ENCODE measurements at places on chromosomes 2 and 18.

- DNase-seq: no peak
Measured at GRCh38 chr2:46012618-46013240, 284.5 kb upstream of the EPAS1 start.

GRCh38 chr18:70160073-70160678, 45.3 kb downstream of the RTTN start:
- DNase-seq: no peak

- DNase-seq: no peak
Measured at GRCh38 chr2:174518395-174518794, 31.6 kb upstream of the GPR155 start.

GRCh38 chr2:159010963-159011362, 42.5 kb downstream of the TANC1 start:
- no peak for DNase-seq

DNA sequence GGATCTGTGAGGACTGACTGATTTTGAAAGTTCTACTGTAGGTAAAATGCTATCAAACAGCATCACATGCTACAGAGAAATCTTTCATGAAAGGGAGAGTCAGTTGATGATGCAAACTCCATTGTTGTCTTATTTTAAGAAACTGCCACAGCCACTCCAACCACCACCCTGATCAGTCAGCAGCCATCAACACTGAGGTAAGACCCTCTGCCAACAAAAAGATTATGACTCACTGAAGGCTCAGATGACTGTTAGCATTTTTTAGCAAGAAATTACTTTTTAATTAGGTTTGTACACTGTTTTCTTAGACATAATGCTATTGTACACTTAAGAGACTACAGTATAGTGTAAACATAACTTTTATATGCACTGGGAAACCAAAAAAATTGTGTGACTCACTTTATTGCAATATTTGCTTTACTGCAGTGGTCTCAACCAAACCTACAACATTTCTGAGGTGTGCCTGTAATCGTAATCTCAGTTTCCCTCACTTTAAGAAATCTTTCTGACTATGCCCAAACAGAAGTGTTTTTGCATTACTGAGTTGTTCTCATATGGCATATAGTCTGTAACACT, 42.8 kb downstream of the METTL8 start:
- no peak for DNase-seq

DNA sequence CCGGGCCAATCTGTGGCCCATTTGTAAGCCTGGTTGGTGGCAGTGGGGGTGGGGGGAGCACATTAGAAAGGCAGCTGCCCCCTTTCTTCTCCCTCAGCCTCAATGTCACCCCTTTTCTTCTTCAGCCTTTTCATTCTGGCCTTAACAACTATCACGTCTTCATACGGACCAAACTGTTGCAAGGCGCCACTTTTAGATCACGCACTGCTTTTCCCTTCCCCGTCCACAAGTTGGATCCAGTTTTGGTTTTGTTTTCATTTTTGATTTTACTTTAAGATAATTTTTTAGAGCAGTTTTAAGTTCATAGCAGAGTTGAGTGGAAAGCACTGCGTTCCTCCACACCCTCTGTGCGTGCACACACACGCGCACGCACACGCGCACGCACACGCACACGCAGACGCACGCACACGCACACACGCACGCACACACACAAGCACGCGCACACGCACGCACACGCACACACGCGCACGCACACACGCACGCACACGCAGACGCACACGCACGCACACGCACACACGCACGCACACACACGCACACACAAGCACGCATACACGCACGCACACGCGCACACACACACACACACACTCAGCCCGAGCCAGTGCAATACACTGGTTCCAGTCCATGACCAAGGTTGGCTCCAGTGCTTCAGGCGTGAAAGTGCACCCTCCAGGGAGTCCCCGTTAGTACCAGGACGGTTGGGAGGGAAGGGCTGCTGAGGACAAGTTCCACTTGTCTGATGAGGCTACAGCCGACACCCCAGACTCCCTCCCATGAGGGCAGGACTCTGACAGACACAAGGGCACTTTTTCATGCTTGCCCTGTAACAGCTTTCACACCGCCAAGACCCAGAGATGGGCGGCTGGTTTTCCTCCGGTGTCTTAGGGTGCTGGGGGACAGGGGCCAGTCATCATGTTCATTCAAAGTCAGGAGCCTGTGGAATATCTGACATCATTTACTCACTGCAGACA, 22.4 kb downstream of the FBLN7 start:
- DNase-seq: no peak

DNA sequence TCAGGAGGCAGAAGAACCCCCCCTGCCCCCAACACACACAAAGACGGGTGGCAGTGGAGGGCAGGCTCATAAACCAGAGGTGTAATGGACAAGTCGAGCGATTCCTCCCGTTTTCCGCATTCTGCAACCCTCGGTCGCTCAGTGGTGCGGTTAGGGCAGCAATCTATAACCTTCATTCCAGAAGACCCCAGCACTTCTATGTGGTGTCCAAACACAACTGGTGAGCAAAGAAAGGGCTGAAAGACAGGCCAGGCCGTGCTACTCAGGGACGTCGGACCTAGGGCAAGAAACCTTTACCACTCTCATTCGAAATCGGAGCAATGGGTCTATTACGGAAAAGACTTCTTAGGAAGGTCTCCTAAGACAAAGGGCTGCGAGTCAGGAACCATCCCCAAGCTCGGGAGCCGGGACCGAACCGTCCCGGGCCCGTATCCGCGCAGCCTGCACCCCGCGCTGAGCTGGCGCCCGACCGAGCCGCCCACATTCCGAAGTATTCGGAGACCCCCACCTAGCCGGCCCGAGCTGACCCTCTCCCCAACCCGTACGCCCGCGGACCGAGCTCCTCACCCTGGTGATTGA, 568 bp downstream of the ARL5A start:
- no peak for DNase-seq

GRCh38 chr2:48287976-48288375, 242.0 kb upstream of the STON1 start:
- no peak for DNase-seq

DNA sequence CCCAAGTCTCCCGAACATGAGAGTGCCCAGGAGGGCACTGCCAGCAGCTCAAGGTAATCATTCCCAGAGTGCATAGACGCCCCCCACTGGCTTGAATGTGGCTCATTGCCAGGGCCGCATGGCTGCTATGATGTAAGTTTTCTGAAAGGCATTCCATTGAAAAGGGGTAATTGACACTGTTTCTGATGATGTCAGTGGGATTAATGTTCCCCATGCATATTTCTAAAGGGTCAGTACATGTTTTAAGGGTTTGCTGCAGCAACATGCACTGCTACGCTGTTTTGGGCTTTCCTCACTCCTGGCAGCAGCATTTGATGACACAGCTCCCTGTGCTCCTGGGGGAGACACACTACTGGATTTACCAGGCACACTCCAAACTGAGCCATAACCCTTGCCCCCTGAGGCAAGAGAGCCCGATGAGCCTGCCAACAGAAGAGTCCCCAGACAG, 36.7 kb downstream of the KIAA2012 start:
- no peak for DNase-seq

- no peak for DNase-seq
Measured at GRCh38 chr18:50461251-50461650, 86.4 kb downstream of the SKA1 start.

DNA sequence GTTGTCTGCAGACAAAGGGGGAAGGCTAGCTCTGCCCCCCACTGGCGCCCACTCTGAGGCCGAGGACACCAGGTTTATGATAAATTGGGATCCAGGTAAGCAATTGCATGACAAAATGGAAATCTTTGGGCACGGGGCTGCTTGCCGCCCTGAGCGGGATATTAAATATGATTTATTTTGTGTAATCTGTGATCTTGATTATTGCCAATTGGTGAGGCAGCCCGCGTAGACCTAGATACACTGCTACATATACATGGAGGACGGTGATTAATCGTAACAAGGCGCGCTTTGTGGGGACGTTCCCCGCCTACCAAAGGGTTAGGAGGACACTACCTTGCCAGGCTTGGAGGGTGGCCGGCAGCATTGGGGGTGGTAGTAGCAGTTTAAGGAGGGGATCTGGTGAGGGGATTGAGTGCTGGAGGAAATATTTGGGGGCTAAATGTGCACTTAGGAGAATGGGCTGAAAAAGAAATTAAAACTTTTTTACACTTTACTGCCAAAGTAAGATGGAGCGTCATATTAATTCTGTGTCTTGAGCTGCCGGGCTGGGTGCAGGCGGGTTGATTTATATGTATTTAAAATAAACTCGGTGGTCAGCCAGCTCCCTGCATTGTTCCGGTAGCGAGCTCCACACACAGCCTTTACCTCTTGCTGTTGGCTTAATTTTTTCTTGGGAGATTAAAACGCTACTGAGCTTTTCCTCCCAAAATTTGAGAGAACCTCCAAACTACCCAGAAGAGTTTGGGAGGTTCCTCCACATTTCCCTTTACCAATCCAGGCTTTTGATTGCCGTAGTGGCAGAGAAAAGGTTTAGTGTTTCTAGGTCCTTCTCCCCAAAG, 4.1 kb downstream of the HOXD3 start:
- DNase-seq: no peak

- no peak for DNase-seq
Measured at GRCh38 chr2:231905026-231905425, 21.2 kb downstream of the NPPC start.

DNA sequence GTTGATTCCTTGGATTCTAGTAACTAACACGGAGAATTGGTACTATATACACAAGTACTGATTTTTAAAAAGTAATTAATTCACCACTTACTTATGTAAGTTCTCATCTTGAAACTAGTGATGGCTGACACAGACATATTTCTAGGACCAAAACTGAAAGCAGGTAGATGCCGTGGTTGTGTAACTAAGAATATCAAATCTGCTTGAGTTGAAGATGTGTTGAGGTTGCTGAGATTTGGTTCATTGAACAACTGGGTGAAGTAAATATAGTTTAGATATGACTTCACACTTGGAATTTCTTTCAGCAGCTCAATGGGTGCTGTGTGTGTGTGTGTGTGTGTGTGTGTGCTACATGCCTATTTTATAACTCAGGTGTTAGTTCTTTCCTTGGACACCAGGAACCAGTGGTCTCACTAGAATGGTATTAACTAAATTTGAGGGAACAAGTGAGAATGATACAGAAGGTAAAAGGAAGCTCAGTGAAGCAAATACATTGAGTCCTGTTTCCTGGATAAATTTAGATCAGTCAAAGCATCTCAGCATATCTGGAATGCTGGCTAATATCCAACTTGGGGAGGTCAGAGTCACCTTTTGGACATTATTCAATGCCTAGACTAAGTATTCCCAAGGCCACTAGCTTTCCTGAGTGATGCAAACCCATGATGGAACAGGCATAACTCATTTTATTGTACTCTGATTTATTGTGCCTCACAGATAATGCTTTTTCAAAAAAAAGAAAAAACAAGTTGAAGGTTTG, 110.7 kb upstream of the ZEB2 start:
- DNase-seq: no peak

- DNase-seq: no peak
Measured at GRCh38 chr18:24033641-24034412, 19.3 kb downstream of the TTC39C start.

GRCh38 chr2:179106676-179107428, 56.9 kb upstream of the CCDC141 start:
- DNase-seq: no peak

GRCh38 chr2:2107627-2108026, 223.4 kb downstream of the MYT1L start:
- no peak for DNase-seq

GRCh38 chr2:26144953-26145680, 27.8 kb upstream of the GAREM2 start:
- DNase-seq: peak; percentile 56

- DNase-seq: no peak
Measured at GRCh38 chr2:8849327-8849726, 11.9 kb upstream of the KIDINS220 start.

GRCh38 chr18:63410792-63411191, 11.5 kb downstream of the VPS4B start:
- no peak for DNase-seq

GRCh38 chr2:134011936-134012586, 241.8 kb upstream of the MGAT5 start:
- DNase-seq: no peak

Data from stimulated activated CD4-positive, alpha-beta T cell treated with anti-CD3 and anti-CD28 coated beads, Interleukin-12 subunit alpha, Interleukin-12 subunit beta, amount 100 ng/mL, for 4 hours (primary cell).